NCI-H2227 treated with DMSO at 0.1 percent for 48 hours (cell line): ENCODE measurements at places on chromosomes 5 and 9.

DNA sequence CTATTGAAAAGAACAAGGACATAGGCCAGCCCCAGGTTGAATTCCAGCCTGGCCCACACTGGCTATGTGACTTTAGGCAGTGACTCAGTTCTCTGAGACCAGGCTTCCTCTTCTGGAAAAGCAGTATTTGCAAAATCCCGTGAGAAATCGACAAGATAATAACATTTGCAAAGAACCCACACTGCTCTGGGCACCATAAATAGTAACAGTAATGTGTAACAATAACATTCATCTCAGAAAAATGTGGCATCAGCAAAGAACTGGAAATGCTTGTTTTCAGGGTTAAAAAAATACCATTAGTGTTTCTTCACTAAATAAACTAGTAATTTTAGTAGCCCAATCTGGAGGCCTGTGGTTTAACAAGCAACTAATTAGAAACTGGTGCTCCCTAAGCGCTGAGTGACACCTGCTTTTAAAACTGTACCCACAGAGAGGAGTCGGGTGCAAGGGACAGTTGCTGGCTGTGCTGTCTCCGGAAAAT, 148.4 kb downstream of the TTLL11 start:
- DNase-seq = no peak

- DNase-seq = no peak
Measured at GRCh38 chr5:642481-642880, 30.3 kb downstream of the CEP72 start.

GRCh38 chr9:136331556-136332481, 4.5 kb downstream of the GPSM1 start:
- no peak for DNase-seq

DNA sequence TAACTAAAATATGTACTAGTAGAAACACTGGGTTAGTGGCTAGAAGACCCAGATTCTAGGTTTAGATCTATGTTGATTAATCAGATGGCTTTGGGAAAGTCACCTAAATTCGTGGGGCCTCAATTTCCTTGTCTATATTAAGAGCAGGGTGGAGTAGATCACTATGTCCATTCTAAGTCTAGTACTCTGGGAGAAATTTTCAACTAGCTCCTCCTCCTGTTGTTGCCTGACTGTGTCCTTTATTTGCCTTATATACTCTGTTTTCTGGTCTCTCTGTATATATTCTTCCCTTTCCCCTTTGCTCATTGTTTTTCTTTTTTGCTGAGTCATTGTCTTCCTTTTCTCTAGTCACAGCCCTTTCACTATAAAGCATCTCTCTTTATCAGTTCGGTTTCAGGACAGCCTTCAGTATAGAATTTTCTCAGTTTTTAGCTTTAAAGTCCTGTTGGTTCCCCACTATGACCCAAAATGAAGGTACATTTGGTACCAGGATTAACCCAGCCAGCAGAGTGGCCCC, 44.5 kb upstream of the CDH6 start:
- no peak for DNase-seq

DNA sequence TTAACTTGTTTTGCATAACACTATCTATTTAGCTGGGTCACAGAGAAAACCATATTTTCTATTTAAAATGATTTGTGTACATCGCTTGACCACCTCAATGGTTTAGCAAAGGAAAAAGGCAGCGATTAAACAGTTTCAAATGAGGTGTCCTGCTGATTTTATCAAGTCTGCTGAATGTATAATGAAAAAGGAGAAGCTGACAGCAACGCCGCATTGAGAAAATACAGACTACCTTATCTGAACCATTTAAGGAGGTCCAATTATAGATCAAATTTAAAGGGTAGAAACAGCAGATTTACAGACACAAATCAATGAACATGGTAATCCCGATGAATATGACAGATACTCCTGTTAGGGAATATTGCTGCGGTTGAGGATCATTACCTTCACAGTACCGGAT, 29.6 kb downstream of the PSMB7 start:
- no peak for DNase-seq

DNA sequence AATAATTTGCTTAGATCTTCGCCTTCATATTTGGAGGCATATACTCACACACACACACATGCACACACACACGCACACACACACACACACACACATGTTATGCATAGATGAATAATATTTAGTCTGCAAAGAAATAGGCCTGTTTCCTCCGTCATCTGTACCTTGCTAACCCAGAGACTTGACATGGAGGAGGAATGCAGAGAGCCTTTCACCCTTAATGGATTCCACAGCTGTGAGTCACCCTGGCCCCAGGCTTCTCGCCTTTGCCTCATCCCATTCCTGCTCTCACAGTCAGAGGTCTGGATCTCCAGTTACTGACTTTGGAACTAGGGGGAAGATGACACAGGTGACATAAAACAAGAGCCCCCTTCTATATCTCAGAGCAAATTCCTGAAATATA, 29.7 kb downstream of the ZNF462 start:
- no peak for DNase-seq

GRCh38 chr5:176837707-176838115, 27.4 kb downstream of the UNC5A start:
- no peak for DNase-seq

DNA sequence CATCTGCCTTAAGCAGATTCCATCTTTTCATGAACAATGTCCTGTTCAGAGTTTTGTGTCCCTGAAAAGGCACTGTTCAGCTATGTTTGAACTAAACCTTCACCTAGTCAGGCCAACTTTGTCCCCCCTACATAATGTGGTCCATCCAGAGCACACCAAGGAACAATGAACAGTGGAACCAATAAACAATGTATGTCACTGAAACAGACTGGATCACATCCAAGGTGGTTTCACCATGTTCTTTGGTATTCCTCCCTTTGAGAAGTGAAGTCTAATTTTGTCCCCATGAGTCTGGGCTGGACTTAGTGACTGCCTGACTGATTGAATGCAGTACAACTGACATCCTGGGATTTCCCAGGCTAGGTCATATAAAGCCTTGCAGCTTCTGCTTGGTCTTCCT, 174.5 kb downstream of the SLC24A2 start:
- DNase-seq = no peak

GRCh38 chr5:54838843-54839242, 146.6 kb downstream of the ESM1 start:
- DNase-seq = no peak

- peak; percentile 15 for DNase-seq
Measured at GRCh38 chr9:109499631-109500410, 1.7 kb upstream of the PTPN3 start.

GRCh38 chr5:17183831-17184230, 33.6 kb upstream of the BASP1 start:
- DNase-seq = no peak

DNA sequence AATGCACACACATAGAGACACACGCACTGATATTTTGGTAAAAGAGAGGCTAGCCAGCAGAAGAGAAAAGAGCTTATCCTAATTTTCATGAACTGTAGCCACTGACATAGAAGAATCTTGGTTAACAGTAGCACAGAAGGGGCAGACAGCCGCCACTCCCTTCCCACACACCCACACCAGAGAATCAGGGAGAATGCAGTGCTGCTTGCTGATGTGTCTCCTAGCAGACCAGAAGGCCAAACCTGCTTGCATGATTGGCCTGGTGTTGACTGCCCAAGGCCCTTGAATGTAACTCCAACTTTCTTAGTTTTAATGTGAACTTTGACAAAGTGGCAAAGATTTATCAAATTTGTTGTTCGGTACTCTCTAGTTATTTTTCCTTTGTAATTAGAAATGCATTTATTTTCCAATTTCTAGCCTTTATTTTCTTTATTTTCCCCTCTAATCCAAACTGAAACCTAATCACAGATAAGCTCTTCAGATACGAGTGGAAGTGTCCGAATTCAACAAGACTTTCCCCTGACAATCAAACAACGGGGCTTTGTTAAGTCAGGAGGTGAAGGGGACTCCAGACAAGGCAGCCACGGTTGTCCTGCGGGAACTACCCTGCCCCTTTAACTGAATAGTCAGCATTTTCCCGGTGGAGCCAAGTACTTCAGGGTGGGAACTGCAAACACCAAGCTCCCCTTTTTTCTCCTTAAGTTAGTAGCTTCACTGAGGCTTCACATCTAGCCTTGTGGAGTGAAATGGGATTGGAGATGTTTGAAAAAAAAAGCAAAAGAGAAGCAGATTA, 81.9 kb upstream of the CTSL start:
- no peak for DNase-seq

DNA sequence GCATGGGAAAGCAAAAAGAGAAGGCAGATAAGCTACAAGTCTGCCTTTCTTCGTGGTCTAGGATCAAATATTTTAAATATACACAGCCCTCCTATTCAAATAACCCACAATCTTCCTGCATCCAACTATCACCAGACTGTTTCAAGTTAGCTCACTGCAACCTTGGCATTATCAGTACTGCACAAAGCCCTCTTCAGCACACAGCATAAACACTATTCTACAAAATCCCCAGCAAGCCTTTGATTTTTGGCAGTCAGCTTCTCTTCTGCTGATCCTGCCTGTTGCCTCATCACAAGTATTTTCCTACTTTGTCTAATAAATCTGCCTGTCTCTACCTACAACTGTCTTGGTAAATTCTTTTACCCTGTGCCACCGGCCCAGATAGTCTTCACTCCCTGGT, 142.9 kb downstream of the COX7C start:
- DNase-seq = no peak

DNA sequence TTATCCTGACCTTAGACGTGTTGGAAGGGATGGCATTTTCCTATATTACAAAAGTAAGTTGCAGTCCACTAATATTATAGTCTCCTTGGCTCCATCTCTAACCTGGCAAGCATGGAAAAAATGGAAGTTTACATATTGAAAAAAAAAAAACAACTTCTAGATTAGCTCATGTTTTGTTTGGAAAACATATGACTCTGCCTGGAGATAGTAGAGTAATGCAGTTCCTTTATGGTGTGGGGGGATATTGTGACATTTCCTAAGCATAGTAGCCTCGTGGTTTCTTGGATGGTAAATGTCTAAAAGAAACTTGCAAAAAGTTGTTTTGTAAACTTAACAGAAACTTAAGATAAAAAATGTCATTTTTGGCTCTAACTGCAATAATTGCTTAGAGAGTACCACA, 244.4 kb upstream of the FBXL7 start:
- no peak for DNase-seq

DNA sequence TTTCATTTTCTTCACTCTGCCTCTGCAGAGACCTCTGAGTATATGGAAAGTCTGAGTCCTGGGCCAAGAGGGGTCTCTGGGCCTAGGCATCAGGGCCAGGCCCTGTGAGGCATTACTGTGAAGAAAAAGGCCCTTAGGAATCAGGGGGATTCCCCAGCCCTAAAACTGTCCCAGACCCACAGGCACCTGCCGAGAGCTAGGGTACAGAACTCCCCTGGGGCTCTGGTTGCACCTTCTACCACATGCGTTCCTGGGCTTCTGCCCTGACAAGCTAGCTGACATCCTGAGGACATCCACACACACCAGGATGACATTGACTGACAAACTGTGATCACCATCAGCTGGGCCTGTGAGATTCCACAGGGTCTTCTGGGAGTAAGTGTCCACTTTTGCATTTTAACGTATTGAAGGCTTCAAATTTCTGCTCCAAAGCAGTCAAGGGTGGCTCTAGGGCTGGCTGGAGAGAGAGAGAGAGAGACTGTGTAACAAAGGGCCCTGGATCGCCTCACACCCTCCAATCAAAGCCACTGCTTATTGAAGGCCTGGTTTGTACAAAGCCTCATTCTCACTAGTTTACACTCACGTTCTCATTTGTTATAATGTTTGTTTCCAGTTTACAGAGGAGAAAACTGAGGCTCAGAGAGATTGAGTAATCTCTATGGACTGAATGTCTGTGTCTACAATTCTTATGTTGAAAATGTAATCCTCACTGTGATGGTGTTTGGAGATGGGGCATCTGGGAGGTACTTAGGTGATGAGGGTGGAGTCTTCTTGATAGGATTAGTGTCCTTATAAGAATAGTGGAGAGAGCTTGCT, 45.1 kb downstream of the TGFBI start:
- no peak for DNase-seq

DNA sequence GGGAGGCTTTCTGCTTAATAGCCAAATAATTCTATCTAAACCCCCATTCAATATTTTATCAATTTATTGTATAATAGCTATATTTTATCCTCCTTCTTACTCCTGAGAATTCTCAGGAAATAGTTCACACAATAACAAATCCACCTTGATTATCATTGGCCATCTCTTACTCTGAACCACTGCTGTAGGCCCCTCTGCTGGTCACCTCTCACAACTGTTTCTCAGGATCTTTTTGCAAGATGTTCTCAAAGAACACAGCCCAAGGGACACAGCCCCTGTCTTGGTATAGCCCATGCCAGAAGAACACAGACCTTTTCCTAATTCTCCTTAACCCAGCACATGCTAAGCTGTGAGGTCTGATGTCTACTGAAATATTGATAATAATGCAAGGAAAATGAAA, 74.9 kb upstream of the HTR4 start:
- DNase-seq = no peak

DNA sequence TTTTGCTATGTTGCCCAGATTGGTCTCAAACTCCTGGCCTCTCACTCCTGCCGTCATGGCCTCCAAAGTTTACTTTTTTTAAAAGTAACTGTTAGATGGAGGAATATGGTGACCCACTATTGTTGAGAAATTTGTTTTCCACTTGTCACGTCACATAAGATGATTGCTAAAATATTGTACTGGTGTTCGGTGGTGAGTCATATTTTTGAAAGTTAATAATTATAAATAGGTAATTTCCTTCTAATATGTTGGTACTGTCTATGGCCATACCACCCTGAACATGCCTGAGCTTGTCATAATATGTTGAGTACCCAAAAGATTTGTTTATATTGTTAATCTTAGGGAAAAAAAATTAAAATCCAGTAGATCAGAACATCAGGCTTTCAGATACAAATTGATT, 22.6 kb downstream of the RMI1 start:
- no peak for DNase-seq

GRCh38 chr5:85293145-85293785, 908.6 kb upstream of the EDIL3 start:
- no peak for DNase-seq

DNA sequence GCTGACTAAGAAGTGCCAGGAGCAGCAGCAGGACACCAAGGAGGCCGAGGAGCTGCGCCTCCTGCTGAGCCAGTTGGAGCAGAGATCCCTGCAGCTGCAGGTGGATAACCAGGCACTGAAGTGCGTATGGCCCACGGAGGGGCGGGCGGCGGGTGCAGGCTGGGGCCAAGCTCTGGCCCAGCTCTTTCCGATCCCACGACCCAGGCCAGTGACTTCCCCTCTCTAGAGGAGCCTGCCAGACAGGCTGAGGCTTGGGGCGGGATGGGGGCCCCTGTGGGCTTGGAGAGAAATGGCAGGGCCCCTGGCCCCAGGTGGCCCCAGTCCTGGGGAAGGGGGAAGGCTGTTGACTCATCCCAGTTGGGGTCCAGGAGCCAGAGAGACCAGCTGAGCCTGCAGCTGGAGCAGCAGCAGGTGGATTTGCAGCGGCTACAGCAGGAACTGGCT, 3.6 kb downstream of the PTRH1 start:
- DNase-seq = no peak

- no peak for DNase-seq
Measured at GRCh38 chr9:15240927-15241326, 66.1 kb downstream of the TTC39B start.

GRCh38 chr5:128174951-128175350, 91.4 kb downstream of the SLC12A2 start:
- DNase-seq = no peak
